ENCODE measurements at places on chromosomes 7 and 10.

DNA sequence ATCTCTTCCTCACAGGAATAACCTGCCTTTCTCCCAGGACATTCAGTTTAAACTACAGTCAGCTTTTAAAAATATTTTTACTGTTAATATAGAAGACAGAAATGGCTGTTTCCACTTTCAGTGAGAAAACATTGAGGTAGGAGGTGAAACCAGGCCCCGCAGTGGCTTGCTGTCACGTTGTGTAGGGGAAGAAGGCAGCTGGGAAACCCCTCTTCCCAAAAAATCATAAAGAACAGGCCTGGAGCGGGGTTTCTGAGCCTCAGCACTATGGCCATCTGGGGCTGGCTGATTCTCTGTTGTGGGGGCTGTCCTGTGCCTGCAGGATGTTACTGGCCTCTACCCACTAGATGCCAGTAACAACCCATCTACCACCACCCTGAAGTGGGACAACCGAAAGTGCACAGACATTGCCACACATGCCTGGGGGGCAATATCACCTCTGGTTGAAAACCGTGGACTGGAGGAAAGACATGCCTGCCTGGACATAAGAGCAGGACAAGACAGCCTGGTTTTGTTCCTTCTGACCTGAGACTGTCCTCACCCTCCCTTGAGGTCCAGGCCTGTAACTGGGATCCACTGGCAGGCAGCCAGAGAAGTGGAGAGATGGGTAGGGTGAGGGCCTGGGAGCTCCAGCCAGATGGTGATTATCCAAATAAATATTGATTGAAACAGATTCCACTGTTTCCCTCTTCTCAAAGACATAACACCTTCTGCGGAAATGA is 43.9 kb downstream of the KCNH2 start:
- DNase-seq: no peak

- DNase-seq: no peak
Measured at GRCh38 chr7:94382132-94382531, 12.6 kb upstream of the COL1A2 start.

GRCh38 chr10:122875843-122876466 is 3.4 kb downstream of the FAM24B start:
- no peak for DNase-seq

DNA sequence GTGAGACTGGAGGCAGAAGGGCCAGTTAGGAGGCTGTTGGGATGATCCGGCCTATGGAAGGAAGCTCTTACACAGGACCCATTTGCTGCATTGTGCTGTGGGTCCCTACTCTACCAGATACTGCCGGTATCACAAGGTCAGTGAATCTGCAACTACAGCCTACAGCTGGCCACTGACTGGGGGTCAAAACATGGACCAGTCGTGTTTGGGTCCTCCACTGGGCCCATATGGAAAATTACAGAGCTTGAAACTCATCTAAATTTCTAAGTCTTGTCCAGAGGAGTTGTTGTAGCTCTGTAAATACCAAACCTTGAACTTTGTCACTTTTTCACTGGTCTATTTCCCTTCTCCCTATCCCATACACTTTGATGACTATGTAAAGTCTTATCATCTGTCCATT is 5.6 kb upstream of the NUP205 start:
- no peak for DNase-seq

DNA sequence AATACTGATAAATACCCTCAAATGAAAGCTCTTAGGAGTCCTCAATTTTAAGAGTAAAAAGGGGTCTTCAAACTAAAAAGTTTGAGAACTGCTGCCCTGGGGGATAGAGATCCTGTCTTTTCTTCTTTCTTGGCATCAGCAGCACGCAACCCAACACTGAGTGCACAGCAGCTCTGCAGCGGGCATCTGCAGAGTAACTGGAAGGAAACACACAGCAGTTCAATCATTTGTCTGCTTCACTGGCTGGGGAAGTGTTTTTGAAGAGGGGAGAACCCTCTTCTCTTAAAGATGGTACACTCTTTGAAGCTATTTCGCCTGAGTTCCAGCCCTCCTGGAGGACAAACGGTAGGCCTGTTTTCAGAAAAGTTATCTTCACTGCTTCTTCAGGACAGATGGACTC is 193.6 kb downstream of the FGFR2 start:
- no peak for DNase-seq
